ENCODE measurements at places on chromosomes 5 and 9. TPM values are rescaled to one million over a fixed set of nuclear protein-coding genes. Genes with fewer than 3 reads are reported as not detected.

- DNase-seq = no peak
Measured at GRCh38 chr5:137129886-137130680, 369.0 kb downstream of the SPOCK1 start.

GRCh38 chr5:12772276-12772675 is 868.0 kb upstream of the CTNND2 start:
- DNase-seq = no peak

- no peak for DNase-seq
Measured at GRCh38 chr9:123343443-123344191, 12.4 kb upstream of the CRB2 start.

PHYHD1 gene
- total RNA-seq = 0.64 TPM

DNA sequence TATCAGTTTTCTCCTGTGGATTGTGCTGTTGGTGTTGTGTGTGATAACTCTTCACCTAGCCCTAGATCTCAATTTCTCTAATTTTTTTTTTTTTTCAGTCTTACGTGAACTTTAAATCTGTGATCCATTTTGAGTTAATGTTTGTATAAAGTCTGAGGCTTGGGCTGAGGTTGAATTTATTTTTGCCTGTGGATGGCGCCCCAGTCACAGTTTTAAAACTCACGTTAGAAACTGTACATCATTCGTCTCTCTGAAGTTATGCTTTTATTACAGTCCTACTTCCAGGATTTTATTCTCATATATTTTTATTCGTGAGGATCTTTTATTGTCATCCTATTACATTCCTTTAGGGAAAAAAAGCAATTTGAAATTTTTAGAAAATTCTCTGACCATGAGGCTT is 103.1 kb downstream of the EHMT1 start:
- DNase-seq = no peak

GRCh38 chr9:120892748-120893610 is 16.0 kb upstream of the PHF19 start:
- DNase-seq = peak; percentile 80

GARIN3 gene
- 0.47 TPM for total RNA-seq

DNA sequence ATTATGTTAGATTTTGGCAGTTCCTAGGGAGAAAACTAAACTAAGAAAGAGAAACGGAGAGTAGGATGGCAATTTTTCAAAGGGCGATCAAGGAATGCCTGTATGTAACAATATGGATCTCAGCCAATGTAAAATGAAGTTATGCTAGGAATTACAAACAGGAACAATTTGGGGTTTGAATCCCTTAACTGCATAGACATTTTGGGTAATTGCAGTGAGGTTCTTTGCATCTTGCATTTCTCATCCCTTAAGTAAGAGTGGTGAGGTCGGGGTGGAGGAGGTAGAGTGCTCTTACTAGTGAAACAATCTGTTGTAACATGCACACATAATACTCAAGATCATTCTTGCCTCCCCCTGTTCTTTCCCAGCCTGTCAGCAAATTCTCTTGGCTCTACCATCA is 137.6 kb downstream of the NPR3 start:
- DNase-seq = no peak

- no peak for DNase-seq
Measured at GRCh38 chr5:568061-568781, 43.9 kb upstream of the CEP72 start.

ECSCR gene
- 1.9 TPM for total RNA-seq

ANKRD18A gene
- total RNA-seq = 15.2 TPM

DNA sequence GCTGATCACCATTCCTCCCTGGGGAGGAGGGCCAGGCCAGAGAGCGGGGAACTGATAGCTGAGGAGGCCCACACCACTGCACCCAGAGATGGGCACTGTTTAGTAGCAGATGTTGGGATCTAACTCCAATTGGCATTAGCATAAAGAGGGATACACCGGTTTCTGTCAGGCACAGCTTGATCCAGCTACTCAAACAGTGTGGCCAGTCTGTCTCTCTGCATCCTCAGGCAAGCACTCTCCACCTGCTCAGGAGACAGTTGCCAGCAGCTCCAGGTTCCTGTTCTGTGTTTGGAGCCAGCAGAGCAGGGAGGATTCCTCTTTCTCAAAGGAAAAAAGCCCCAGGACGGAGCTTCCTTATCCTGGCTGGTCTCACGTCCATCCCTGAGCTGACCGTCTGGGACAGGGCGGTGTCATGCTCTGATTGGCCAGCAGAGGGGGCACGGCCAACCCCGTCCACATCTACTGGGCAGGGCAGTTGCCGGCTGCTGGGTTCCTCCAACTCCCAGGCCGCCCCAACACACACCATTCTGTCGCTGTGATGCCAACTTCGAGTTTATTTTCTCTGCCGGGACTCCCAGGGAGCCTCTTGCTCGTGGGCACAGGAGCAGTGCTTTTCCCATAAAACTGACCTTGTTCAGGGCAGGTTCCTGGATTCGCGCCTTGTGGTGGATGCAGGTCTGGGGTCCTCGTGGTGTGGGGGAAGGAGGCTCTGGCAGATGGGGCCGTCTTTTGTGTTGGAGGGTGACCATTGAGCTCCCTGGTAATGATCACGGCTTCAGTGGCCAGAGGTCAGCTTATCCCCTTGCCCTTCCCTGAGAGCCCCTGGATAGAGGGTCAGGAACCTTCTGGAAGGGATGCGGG is 47.9 kb downstream of the COL5A1 start:
- DNase-seq = peak; percentile 15

ARL14EPL gene
- total RNA-seq = not detected

DNAJB5 gene
- 9.3 TPM for total RNA-seq

- DNase-seq = no peak
Measured at GRCh38 chr5:118698774-118699173, 289.6 kb downstream of the DTWD2 start.

GRXCR2 gene
- total RNA-seq = not detected

FBLL1 gene
- total RNA-seq = not detected

DNA sequence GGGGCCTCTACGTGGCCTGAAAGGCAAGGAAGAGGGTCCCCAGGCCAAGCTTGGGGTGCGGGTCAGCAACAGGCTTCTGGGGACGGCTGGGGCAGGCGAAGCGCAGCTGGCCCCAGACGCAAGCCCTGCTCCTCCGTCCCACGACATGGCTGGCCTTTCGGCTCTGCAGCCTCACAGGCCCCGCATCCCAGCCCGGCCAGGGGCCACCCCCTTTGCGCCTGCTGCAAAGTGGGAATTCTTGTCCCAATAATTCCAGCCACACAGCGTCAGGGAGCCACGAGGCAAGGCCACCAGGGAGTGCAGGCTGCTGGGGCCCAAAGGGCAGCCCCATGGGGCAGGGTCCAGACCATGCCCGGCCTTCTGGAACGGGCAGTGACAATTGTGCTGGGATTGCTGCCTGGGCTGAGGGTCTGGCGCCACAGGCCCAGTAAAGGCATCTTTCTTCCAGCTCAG is 1.1 kb upstream of the ENTPD2 start:
- no peak for DNase-seq

GRCh38 chr9:106892632-106893031 is 29.7 kb downstream of the ZNF462 start:
- DNase-seq = no peak
